ENCODE measurements at places on chromosomes 6 and 20.

- no peak for DNase-seq
Measured at GRCh38 chr6:152680151-152680550, 17.5 kb upstream of the MYCT1 start.

GRCh38 chr20:50303573-50304500 lies 113.2 kb downstream of the CEBPB start:
- DNase-seq: no peak

GRCh38 chr6:138467901-138468300 lies 31.4 kb downstream of the NHSL1 start:
- DNase-seq: no peak

DNA sequence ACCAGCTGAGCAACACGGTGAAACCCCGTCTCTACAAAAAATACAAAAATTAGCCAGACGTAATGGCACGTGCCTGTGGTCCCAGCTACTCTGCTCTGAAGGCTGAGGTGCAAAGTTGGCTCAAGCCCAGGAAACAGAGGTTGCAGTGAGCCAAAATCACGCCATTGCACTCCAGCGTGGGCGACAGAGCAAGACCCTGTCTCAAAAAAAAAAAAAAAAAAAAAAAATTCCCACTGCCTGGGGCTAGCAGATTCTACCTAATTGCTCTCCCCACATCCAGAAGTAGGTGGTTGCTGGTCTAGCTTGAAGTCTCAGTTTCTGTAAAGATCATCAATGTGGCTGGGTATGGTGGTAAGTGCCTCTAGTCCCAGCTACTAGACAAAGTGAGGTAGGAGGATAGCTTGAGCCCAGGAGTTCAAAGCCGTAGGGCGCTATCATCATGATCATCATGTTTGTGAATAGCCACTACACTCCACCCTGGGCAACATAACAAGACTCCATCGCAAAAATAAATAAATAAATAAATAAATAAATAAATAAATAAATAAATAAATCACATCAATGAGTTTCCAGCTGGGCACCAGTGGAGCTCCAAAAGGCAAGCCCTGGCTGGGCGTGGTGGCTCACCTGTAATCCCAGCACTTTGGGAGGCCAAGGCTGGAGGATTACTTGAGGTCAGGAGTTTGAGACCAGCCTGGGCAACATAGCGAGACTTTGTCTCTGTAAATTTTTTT lies 6.3 kb upstream of the AP5S1 start:
- no peak for DNase-seq

GRCh38 chr20:17646209-17646960 lies 35.7 kb downstream of the RRBP1 start:
- no peak for DNase-seq

GRCh38 chr20:16486532-16486931 lies 86.7 kb downstream of the KIF16B start:
- no peak for DNase-seq

- no peak for DNase-seq
Measured at GRCh38 chr20:22672191-22672590, 87.8 kb upstream of the FOXA2 start.

GRCh38 chr6:134994431-134994830 lies 44.5 kb upstream of the ALDH8A1 start:
- DNase-seq: no peak

GRCh38 chr6:118678866-118679265 lies 27.5 kb upstream of the CEP85L start:
- no peak for DNase-seq

DNA sequence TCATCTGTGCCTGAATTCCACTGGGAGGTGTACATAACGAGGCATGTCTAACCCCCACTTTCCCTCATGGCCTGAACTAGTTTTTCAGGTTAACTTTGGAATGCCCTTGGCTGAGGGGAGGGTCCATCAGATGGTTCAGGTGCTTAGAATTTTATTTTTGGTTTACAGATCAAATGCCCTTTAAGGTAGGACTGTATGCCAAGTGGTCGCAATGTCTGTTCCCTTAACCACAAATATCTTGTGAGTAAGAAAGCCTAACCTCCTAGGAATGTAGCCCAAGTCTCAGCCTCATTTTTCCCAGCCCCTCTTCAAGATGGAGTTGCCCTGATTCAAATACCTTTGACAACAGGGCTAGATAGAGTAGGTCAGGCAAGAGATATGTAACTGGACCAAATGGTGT lies 78.4 kb downstream of the RNASET2 start:
- DNase-seq: no peak

- no peak for DNase-seq
Measured at GRCh38 chr6:36141091-36141490, 10.8 kb downstream of the MAPK13 start.

- DNase-seq: no peak
Measured at GRCh38 chr6:40882323-40882997, 156.6 kb downstream of the UNC5CL start.

GRCh38 chr6:150929416-150929815 lies 63.9 kb downstream of the MTHFD1L start:
- DNase-seq: no peak

GRCh38 chr6:4864519-4864918 lies 88.3 kb downstream of the CDYL start:
- no peak for DNase-seq

- DNase-seq: no peak
Measured at GRCh38 chr20:41213150-41213820, 75.9 kb downstream of the PLCG1 start.

DNA sequence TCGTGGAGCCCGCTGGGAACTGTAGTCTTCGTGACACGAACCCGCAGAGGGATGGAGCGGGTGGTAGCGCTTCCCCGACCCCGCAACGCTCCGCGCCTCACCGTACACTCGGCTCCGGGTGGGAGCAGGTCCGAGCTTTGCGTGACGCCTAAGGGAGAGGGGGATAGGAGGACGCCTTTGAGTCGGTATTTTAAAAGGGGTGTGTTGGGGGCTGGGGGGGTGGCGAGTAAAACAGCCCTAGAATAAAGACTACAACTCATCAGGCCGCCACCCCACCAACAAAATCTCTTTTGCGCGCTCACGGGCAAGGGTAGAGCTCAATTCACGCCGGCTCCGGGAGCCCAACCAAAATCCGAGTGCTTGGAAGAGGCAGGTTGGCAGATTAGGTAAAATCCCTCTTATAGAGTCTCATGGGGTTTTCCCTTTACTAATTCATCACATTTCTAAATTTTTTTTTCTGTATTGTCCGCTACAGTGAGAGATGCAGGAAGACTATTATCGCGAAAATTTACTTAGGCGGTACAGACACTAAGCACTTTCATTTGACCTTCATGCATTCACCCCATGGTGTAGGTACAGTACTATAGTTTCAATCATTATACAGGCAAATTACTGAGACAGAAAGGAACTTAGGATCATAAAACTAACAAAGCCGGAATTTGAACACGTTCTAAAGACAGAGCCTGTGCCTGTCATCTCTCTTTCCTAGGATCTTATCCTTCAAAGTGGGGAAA lies 706 bp upstream of the SNX14 start:
- DNase-seq: no peak

- DNase-seq: no peak
Measured at GRCh38 chr20:3820901-3821727, 767 bp downstream of the AP5S1 start.

- DNase-seq: no peak
Measured at GRCh38 chr6:56087421-56087820, 160.0 kb downstream of the COL21A1 start.

DNA sequence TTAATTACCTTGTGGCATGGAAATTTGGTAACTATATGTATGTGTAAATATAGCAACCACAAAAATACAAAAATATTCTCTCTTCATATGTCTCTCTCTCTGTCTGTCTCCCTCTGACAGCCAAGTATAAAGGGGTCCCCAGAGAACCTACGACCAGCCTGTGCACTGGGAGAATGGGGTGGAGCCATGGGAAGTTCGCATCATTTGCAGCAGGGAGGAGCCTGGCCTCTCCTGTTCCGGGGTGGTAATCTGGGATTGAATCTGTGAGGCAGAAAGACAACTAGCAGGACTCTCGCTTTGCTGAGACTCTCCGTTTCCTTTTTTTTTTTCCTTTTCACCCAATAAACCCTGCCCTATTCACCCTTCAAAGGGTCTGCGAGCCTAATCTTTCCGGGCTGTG lies 1109.1 kb downstream of the HACE1 start:
- DNase-seq: no peak

All from left renal pelvis (tissue), 4 donors.